GDM1 (cell line): ENCODE measurements at places on chromosomes 16 and 17.

GRCh38 chr16:30054959-30055553 lies 10.5 kb upstream of the ALDOA start:
- peak; percentile 28 for DNase-seq

- no peak for DNase-seq
Measured at GRCh38 chr17:4642286-4642685, 808 bp upstream of the ALOX15 start.

GRCh38 chr17:81712468-81713003 lies 452 bp downstream of the SLC25A10 start:
- no peak for DNase-seq

DNA sequence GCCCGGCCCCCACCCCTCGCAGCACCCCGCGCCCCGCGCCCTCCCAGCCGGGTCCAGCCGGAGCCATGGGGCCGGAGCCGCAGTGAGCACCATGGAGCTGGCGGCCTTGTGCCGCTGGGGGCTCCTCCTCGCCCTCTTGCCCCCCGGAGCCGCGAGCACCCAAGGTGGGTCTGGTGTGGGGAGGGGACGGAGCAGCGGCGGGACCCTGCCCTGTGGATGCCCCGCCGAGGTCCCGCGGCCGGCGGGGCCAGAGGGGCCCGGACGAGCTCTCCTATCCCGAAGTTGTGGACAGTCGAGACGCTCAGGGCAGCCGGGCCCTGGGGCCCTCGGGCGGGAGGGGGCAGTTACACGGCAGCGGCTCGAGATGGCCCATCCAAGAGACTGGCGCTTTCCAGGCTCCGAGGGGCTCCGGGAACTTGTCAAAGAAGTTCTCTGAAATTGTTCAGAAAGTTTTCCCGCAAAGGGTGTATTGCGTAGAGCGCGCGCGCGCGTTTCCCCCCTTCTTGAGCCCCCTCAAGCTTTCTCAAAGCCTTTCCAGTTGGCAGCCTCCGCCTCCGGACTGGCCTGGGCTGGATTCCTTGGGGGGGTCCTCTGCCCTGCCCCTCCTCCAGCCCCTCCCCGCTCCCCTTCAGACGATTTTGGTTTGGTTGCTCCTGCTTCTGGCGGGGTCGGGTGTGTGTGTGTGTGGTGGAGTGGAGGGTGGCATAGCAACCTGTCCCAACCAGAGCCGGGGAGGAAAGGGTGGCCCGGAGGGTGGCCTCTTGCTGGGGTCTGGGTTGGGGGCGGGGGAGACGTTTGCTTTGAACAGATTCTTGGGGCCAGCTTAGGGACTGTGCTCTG lies 504 bp downstream of the ERBB2 start:
- DNase-seq: no peak

- DNase-seq: no peak
Measured at GRCh38 chr16:62478903-62479458, 442.7 kb upstream of the CDH8 start.

GRCh38 chr17:76826330-76827068 lies 41.7 kb upstream of the MGAT5B start:
- no peak for DNase-seq

DNA sequence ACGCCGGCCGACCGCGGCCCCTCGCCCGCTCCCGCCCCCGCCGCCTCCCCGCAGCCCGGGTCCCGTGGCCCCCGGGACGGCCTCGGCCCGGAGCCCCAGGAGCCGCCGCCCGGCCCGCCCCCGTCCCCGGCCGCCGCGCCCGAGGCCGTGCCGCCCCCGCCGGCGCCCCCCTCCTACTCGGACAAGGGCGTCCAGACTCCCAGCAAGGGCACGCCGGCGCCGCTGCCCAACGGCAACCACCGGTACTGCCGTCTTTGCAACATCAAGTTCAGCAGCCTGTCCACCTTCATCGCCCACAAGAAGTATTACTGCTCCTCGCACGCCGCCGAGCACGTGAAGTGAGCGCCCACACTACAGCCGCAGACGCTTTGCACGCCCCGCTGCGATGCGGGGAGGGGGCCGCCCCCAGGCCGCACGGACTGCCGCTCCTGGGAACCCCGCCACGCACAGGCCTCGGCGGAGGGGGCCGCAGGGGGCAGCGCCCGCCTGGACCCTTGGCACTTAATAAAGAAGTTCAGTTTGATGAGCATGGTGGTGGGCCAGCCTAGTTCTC lies 35.5 kb upstream of the ZC3H18 start:
- DNase-seq: no peak

DNA sequence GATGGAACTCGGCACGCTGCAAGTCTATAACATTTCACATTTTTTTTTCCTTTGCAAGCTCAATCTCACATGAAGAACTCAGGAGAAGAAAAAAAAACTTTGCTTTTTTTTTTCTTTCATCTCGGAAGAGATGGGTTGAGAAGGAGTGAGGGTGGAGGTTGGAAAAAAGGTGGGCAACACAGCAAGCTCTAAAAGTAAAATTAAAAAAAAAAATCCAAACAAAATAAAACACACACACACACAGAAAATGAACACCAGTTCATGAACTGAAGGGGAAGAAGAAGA lies 2.5 kb downstream of the MAF start:
- DNase-seq: no peak

- DNase-seq: no peak
Measured at GRCh38 chr17:9531034-9531433, 44.6 kb downstream of the STX8 start.

DNA sequence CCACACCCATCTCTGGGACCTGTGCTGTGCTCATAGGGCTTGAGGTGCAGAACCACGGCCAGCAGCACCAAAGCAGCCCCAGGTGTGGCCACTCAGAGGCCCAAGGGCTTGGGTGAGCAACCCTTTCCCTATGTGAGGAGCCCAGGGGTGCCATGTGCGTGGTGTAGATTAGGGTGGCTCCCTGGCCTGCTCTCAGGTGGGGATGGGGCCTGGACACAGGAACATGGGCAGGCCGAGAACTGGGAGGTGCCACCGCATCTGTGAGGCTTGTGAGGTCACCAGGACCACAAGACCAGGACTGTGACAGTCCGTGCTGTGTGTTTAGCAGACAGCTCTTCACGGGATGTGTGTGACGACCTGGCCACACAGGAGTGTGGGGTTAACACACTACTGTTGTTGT lies 103.5 kb upstream of the ZNF750 start:
- no peak for DNase-seq

GRCh38 chr17:35729405-35729833 lies 2.0 kb upstream of the RASL10B start:
- no peak for DNase-seq

GRCh38 chr17:44465276-44465675 lies 37.9 kb downstream of the GPATCH8 start:
- no peak for DNase-seq

GRCh38 chr16:1428511-1428910 lies 2.4 kb upstream of the PERCC1 start:
- DNase-seq: no peak

DNA sequence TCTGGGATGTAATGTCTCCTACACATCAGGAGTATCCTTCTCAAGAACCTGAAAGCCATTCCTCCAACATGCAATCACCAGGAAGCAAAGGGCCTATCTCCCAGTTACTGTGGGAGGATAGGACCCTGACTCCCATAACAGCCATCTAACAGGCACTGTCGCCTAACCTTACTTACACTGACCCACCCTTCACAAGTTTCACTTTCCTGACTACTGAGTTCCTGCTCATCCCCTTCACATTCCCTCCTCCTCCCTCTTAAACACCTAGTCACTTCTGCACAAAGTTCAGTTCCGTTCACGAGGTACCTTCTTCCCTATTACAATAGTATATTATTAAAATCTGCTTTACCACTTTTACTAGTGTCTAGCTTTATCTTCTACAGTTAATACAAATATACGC lies 1.3 kb downstream of the C17orf67 start:
- no peak for DNase-seq

GRCh38 chr17:46940692-46941404 lies 17.9 kb downstream of the GOSR2 start:
- peak; percentile 36 for DNase-seq

DNA sequence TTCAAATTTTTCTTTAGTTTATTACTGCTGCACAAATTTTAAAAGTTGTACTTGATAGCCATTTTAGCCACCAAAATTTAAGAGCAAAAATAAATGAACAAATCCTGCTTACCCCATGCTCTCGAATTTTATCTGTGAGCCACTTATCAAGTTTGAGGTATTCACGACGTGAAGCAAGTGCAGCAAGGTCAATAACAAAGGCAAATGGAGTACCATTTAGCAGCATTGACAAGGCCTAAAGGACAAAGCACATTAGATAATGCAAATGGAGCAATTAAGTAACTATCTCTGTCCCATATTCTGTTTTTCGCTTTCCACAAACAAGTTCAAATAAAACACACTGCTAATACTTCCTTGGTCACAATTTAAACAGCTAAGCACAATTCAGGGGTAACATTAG lies 54.7 kb downstream of the CNOT1 start:
- DNase-seq: no peak

- DNase-seq: no peak
Measured at GRCh38 chr17:62017912-62018311, 47.2 kb downstream of the MED13 start.

DNA sequence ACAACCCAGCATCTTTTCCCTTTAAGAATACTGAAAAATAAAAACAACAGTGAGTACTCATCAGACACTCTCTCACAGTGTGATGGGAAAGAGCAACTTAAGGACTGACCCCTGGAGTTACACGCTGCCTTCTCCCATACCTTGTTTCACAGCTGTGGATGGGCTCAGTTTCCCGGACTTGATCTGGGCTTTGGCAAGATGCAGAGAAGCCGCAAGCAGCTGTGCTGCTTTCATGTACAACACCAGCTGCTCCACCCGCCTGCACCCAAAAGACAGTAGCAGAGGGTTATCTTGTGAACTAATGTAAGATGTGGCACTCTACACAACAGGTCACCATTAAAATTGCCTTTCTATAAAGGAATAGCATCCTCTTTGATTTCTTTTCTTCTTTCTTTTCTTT lies 32.7 kb upstream of the ALDH3A1 start:
- no peak for DNase-seq

DNA sequence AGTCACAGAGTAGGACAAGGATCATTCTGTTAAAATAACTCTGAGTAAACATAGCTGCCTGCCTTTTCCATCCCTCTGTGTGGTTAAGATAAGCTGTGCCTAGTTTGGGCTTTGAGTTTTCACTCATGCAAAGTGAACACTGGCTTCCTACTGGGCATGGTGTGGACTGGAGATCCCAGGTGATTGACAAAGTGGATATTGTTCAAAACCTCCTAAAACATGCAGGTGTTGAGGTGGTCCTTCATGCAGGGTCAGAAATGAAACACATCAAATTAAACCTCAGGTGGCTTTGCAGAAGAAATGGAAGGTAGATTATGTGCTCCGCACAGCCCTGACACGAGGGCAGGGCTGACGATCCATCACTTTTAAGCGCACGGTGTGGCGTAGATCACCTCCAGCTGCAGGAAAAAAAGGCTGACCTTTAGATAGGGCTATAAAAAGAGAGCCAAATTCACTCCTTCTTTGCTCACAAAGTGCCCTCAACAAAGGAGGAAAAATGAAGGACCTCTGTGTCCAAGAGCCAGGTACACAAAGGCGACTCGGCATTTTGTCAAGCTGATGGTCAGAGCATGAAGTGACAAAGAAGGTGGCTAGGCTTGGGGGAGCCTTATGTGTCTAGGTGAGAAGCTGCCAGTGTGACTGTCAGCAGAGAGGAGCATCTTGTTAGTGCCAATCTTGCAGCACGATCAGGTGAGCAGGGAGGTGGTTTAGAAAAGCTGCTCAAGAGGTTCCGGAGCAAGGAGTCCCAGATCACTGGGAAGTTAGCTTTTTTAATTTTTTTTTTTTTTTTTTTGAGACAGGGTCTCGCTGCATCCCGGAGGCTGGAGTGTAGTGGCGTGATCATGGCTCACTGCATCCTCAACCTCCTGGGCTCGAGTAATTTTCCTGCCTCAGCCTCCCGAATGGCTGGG lies 19.9 kb upstream of the ITPRIPL2 start:
- no peak for DNase-seq

- no peak for DNase-seq
Measured at GRCh38 chr16:14493791-14494190, 136.3 kb downstream of the PARN start.

GRCh38 chr17:79331492-79331891 lies 256.9 kb downstream of the ENGASE start:
- DNase-seq: no peak

- DNase-seq: no peak
Measured at GRCh38 chr17:81332914-81333528, 37.9 kb upstream of the SLC38A10 start.

GRCh38 chr17:13395862-13396261 lies 205.9 kb downstream of the HS3ST3A1 start:
- no peak for DNase-seq

DNA sequence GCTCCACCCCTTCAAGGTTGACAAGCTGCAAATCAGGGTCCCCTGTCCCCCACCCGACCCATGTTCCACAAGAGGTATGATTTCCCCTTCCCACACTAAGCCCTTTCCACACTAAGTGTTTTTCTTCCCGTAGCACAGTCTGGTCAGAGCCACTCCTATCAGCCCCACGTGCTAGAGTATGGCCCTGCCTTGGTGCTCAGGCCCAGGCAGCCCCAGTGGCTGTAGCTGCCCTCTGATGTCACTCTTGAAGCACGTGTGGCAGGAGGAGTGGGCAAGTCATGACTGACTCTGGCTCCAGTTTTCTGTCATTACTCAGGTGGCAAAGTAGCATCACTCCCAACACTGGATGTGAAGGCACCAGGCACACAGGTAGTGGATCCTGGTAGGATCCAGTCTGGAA lies 35.4 kb upstream of the ERN1 start:
- no peak for DNase-seq

- no peak for DNase-seq
Measured at GRCh38 chr17:2962729-2963128, 100.7 kb downstream of the OR1D5 start.

GRCh38 chr17:35735036-35735805 lies 3.8 kb downstream of the RASL10B start:
- no peak for DNase-seq

- DNase-seq: no peak
Measured at GRCh38 chr17:73198930-73199260, 6.0 kb downstream of the COG1 start.

DNA sequence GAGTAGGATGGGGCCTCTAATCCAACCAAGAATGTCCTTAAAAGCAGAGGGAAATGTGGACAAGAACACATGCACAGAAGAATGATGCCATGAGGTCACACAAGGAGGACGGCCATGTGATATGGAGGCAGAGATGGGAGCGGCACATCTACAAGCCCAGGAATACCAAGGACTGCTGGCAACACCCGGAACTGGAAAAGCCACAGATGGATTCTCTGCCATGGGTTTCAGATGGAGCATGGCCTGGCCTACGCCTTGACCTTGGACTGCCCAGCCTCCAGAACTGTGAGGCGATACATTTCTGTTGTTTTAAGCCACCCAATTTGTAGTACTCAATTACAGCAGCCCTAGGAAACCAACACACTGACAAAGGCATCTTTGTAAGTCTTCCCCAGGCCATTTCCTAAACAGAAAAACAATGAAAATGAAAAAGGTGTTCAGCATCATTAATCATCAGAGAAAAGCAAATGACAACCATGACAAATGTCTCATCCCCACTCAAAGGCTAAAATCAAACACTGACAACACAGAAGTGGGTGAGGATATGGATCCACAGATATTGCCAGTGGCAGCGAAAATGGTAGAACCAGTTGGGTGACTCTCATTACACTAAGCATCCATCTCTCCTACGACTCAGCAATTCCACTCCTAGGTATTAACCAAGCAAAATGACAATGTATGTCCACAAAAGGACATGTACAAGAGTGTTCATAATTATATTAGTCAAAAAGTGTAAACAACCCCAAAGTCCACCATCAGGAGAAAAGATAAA lies 76.9 kb upstream of the CNEP1R1 start:
- DNase-seq: no peak

GRCh38 chr16:58016840-58017446 lies 8.6 kb upstream of the MMP15 start:
- DNase-seq: no peak

- DNase-seq: no peak
Measured at GRCh38 chr16:83365166-83365565, 442.6 kb upstream of the HSBP1 start.
